ENCODE measurements at places on chromosomes 13 and 19.
A peak's percentile ranks its signal among the peaks of the same experiment; 100 is the strongest.

- no peak overlapping the region for H3K27ac ChIP-seq
- no peak overlapping the region for H3K4me3 ChIP-seq
- DNase-seq: no peak
- peaks cover 2% of the 10 kb centered on the region for H3K36me3 ChIP-seq
- no peaks in the 10 kb centered on the region for H3K27me3 ChIP-seq
These were observed 6.3 kb upstream of the DOCK9 start for GRCh38 chr13:98984118-98984517.

DNA sequence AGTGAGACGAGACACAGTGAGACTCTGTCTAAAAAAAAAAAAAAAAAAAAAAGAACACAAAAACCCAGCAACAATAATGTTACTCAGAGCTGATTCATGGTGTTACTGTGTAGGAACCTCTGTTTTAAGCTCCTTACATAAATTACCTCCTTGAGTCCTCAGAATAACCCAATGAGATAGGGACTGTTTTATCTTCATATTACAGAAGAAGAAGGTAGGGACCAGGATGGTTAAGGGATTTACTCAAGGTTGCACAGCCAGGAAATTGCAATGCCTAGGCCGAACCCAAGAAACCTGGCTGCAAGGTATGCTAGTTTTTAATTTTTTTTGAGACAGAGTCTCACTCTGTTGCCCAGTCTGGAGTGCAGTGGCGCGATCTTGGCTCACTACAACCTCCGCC is 1.5 kb upstream of the DAND5 start:
- DNase-seq: no peak
- H3K27me3 ChIP-seq: peaks cover 7% of the 10 kb centered on the region
- no peak overlapping the region for H3K4me3 ChIP-seq
- no peak overlapping the region for H3K27ac ChIP-seq

DNA sequence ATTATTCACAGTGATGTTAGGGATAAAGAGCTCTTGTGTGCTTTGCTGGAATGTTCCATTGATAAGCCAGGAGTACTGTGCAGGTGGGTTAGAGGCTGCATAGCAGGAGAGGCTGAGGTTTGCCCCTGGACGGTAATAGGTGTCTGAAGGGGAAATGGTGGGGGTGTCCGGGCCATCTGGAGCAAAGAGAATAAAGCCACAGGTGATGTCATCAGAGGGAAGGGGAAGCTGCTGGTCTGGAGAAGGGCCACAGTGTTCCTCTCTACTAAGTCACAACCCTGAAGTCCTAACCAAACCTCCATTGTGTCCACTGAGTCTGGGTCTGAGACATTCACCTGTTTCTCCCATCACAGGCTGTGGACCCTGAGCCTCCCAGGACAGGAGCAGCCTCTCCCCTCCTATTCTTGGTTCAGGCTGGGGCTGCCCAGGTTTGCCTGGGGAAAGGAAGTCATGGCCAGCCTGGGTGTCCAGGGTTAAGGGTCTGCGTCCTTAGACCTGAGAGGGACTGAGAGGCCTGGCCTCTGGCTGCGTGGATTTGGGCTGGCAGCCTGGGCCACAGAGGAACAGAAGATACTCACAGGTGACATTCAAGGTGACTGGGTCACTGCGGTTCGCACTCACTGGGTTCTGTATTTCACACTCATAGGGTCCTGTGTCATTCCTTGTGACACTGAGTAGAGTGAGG is 6.8 kb downstream of the CEACAM1 start:
- no peak for DNase-seq
- H3K27me3 ChIP-seq: no peaks in the 10 kb centered on the region
- no peak overlapping the region for H3K4me3 ChIP-seq

GRCh38 chr19:18594096-18594823 is 5.7 kb downstream of the REX1BD start:
- peak; percentile 62 for DNase-seq
- H3K4me1 ChIP-seq: peaks cover 11% of the 10 kb centered on the region
- H3K36me3 ChIP-seq: peaks cover 16% of the 10 kb centered on the region
- peak overlapping the region; percentile 66 for H3K4me3 ChIP-seq

- H3K36me3 ChIP-seq: no peaks in the 10 kb centered on the region
- H3K27me3 ChIP-seq: peaks cover 5% of the 10 kb centered on the region
- no peak overlapping the region for H3K27ac ChIP-seq
- H3K4me3 ChIP-seq: no peak overlapping the region
These were observed 32.6 kb upstream of the MTIF3 start for GRCh38 chr13:27482983-27483382.

DNA sequence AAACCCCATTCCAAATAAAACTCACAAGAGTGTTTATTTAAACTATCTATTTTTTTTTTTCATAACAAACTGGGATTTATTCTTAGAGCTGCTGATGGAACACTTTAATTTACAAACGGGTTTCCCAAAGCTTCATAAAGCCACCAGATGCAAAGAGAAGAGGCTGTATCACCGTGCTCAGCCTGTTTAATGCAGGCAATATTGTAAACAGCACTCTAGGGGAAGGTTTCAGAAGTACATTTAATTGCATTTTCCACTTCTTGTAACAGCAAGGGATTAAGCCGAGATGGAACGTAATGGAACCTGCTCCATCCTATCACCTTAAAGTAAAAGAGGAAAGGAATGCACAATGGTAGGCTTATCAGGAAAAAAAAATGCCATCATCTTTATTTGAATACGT is 550.6 kb upstream of the ARGLU1 start:
- no peaks in the 10 kb centered on the region for H3K4me1 ChIP-seq
- DNase-seq: no peak
- no peaks in the 10 kb centered on the region for H3K36me3 ChIP-seq
- no peak overlapping the region for H3K27ac ChIP-seq
- no peaks in the 10 kb centered on the region for H3K27me3 ChIP-seq
- no peak overlapping the region for H3K4me3 ChIP-seq

DNA sequence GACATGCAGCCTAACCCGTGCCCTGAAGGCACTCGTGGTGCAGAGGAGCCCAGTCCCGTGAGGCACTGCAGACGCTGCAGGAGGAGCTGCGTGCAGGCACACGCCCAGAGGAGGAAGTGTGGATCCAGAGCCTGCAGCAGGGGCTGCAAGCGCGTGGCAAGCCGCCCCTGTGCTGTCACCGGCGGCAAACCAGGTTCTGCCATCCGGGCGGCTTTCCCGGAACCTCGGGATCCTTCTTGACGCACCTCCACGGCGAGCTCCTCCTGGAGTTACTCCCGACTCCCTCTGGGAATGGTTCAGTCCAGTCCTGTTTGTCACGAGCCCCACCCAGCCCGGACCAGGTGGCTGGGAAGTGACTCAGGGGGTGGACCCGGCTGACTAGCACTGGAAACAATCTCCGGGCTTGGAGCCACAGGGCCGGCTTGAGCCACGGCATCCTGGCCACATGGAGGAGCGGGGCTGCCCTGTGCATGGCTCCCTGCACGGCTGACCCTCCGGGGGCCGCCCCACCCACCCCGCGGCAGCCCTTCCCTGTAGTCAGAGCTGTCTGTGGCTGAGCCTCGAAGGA is 10.2 kb downstream of the DPP9 start:
- H3K4me3 ChIP-seq: no peak overlapping the region
- no peaks in the 10 kb centered on the region for H3K4me1 ChIP-seq
- H3K27ac ChIP-seq: no peak overlapping the region
- no peaks in the 10 kb centered on the region for H3K27me3 ChIP-seq
- DNase-seq: no peak
- H3K36me3 ChIP-seq: peaks cover 32% of the 10 kb centered on the region

DNA sequence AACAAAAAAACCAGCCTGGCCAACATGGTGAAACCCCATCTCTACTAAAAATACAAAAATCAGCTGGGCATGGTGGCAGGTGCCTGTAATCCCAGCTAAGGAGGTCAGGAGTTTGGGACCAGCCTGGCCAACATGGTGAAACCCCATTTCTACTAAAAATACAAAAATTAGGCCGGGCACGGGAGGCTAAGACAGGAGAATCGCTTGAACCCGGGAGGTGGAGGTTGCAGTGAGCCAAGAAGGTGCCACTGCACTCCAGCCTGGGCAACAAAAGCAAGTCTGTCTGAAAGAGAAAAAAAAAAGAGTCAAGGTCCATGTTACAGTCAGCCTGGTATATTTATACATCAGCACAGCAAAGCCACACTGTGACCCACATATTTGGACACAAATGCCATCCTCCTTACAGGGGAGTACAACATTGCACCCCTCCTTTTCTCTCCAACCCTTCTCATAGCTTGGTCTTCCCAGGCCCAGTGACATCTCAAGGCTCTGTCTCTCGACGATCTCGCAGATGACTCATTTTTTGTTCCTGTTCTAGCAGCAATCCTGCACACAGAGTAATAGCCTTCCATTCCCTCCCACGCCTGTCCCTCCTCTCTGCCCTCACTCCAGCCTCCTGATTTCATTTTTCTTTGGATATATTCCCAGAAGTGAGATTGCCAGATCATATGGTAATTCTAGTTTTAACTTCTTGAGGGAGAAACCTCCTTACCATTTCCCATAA is 21.0 kb upstream of the DPP9 start:
- no peaks in the 10 kb centered on the region for H3K4me1 ChIP-seq
- H3K36me3 ChIP-seq: no peaks in the 10 kb centered on the region
- DNase-seq: no peak
- H3K27ac ChIP-seq: no peak overlapping the region
- H3K27me3 ChIP-seq: peaks cover 20% of the 10 kb centered on the region

GRCh38 chr13:36606060-36606459 is 67.8 kb upstream of the SERTM1 start:
- H3K36me3 ChIP-seq: no peaks in the 10 kb centered on the region
- no peaks in the 10 kb centered on the region for H3K4me1 ChIP-seq
- no peaks in the 10 kb centered on the region for H3K27me3 ChIP-seq

- no peak overlapping the region for H3K4me3 ChIP-seq
- no peak for DNase-seq
- no peak overlapping the region for H3K27ac ChIP-seq
- peaks cover 4% of the 10 kb centered on the region for H3K27me3 ChIP-seq
These were observed 65.9 kb upstream of the ZNF599 start for GRCh38 chr19:34838753-34839431.

DNA sequence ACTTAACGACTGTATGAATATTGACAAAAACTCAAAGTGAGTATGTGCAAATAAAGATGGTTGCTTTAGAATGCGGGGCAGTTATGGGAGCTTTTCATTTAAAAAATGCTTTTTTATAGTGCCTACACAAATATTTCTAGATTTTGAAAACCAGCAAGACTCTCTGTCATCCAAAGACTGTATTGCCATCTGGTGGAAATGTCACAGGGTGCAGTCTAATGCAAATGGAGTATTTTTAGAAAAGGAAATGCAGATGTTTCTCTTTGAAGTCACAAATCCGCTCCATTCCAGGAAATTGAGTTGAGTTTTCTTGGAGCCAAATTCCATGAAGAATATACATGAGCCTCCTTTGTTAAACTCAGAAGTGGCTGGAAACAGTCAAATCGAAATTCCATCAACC is 2.3 kb upstream of the C1QTNF9B start:
- no peak overlapping the region for H3K27ac ChIP-seq
- no peak for DNase-seq
- no peaks in the 10 kb centered on the region for H3K36me3 ChIP-seq

GRCh38 chr19:14555918-14556661 is 15.8 kb downstream of the NDUFB7 start:
- no peak for DNase-seq
- H3K4me3 ChIP-seq: no peak overlapping the region
- H3K4me1 ChIP-seq: peaks cover 11% of the 10 kb centered on the region
- H3K27me3 ChIP-seq: no peaks in the 10 kb centered on the region

DNA sequence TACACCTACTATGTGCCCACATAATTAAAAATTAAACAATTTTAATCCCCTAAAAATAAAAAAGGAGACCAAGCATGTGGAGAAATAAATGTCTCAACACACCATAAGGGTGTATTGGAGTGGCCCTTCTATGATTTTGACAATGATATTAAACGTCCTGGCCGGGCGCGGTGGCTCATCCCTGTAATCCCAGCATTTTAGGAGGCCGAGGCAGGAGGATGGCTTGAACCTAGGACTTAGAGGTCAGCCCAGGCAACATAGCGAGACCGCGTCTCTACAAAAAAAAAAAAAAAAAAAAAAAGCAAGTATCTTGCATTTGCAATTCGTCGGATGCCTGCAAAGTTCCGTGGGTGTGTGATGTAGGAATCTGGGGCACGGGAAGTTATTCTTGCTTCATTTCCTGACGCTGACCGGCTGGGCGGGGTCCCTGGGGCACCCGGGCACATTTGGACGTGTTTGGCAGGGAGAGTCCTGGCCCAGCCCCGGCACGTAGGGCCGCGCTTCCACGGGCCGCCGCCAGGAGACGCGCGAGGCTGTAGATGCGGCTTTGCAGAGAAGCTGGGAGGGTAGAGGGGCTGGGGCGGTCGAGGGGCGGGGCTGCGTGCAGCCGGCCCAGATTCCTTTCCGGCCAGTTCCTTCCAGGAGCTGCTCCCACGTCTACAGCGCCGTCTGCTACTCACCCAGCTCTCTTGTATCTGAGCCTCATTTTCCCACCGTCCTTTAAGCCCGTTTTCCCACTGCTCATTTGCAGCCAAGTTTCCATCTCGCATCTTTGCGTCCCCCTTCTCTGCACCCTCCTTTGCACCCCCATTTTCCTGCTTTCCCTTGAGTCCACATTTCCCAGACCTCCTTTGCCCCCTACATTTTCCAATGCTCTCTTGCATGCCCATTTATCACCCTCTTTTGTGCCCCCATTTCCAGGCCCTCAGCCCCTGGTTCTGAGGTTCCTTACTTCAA is 2.2 kb upstream of the TSPAN16 start:
- DNase-seq: peak; percentile 72
- no peaks in the 10 kb centered on the region for H3K36me3 ChIP-seq
- H3K4me1 ChIP-seq: peaks cover 10% of the 10 kb centered on the region
- no peak overlapping the region for H3K27ac ChIP-seq
- H3K27me3 ChIP-seq: peaks cover 20% of the 10 kb centered on the region

DNA sequence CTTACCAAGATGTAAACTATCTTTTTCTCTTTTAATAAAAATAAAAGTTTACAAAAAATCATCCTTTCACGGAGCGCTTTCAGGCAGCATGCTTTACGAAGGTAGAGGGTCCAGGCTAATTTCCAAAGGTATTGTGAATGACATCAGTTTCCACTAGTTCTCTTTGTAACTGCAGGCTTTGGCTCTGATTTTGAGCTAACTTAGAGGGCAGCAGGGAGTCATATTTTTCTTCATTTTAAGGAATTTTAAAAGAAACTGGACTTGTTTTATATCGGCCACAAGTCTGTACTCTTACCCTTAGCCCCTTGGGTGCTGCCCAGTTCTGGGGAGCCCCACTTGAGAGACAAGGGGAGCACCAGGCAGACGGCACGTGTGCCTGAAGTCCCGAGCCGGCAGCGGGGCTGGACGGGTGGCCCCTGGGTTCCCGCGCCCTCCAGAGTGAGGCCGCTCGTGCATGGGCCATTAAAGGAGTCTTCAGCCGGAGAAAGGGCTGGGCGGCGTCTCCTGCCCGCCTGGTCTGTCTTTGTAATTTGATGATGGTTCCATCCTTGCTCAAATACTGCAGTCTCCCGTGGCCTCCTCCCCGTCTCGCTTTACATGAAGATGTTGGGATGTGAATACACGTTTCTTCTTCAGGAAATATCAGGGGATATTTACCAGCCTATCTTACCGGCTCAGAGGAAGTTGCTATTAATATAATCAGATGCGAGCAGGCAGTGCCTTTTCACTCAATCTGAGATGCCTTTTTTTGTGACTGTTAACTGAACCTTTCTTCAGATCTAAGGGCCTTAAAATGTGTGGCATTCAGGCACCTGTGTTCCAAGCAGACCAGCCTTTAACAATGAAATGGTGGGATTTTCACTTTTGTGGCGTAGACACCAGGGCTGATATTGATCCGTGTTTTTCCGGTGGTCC is 67.4 kb downstream of the GGACT start:
- no peak overlapping the region for H3K27ac ChIP-seq
- DNase-seq: no peak
- peaks cover 16% of the 10 kb centered on the region for H3K4me1 ChIP-seq
- peaks cover 3% of the 10 kb centered on the region for H3K27me3 ChIP-seq
- H3K4me3 ChIP-seq: peak overlapping the region; percentile 15
